ENCODE measurements at places on chromosomes 2 and 18.

GRCh38 chr2:163732727-163733126 is 3.1 kb downstream of the FIGN start:
- DNase-seq, result no peak

- no peak for DNase-seq
These were observed 34.3 kb upstream of the LMAN1 start for GRCh38 chr18:59393381-59393780.

DNA sequence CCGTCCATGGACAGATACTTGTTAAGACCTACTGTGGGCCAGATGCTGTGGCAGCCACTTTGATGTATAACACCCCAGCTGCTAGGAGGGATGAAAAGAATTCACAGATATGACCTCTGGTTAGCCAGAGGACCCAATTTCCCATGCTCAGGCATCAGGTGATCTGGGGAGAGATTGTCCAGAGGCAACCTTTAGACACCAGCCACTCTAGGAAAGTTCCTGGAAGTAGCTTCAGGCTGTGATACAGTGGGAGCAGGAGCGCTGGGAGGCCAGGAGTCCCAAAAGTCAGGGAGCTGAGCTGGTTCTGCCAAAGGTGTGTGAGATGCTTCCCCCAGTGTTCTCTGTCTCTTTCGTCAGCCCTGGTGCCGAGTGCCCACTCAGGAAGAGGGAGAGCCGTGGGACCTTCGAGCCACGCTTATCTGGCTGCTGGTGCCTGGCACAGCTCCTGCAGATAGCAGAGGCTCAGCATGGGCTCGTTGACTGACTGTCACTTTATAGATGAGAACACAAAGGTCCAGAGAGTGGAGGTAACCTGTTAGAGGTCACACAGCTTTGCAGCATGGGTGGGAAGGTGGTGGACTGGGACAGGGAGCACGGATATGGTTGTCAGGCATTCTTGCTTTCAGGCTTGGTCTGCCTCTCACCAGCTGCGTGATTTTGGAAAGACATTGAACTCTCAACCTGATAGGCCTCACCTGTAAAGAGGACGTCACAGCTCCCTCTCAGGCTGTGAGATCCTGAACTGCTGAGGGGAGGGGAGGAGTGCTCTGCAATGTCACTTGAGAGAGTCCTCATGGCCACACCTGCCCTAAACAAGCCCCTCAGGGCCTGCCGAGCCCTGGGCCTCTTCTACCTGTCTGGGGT is 7.8 kb upstream of the RALB start:
- DNase-seq, result no peak

DNA sequence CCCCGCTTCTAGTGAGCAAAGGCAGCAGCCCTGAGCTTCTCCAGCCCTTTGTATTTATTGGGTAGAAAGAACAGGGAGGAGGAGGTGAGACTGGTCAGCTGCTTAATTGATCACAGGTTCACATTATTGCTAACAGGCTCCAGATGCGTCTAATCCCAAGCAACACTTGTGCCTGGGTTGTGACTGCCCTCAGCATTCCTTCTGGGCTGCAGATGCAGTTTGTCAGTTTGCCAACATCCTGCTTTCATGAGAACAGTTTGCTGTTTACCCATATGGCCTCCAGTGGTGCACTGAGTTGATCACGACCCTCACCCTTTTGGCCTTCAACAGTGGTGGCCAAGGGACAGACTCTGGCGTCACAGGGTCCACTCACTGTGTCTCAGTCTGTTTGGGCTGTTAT is 159.5 kb upstream of the ZNF516 start:
- no peak for DNase-seq

GRCh38 chr18:54440292-54440691 is 82.6 kb downstream of the C18orf54 start:
- no peak for DNase-seq

DNA sequence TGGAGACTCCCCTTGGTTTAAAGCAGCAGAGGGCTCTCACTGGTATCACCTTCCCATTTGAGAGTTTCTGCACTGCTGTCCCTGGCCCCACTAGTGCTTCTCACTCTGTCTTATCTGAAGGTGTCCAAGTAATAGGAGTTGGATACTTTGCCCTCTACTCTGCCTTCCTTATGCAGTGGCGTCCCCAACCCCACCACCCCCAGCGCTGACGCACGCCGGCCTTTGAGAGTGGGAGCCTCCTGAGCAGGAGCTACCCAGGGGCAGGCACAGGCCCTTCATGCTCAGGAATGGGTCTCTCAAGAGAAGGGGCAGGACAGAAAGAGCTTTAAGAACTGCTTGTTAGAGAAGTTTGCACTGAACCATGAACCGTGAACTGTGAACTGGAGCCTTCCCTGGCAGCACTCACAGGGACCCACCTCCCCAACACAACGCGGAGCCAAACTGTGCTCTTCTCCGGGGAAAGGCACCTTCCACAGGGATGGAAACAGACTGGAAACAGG is 3.3 kb downstream of the CIB4 start:
- DNase-seq, result no peak

DNA sequence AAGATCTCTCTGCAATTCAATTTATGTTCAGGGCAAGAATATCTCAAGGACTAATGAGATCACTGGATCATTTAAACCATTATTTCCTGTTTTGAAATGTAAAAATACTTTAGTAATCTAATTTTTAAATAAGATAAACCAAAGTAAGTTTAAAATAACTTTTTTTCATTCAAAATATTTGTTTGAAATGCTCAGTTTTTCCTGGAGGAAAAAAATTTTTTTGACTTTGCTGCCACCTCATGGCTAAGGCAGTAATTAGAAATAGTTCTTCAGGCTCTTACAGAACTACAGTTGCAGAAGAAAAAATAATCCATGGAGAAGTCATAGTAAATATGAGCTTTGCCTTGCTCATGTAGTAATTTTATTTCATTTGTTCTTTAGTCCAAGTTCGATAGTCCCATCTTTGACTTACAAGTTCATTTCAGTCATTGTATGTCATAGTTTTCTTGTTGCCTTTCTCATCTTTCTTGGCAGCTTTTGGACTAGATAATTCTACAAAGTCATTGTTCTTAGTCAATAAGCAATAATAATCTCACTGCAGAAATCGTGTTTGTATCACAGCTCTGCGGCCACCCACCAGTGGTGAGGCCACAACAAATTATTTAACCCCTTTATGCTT is 127.4 kb downstream of the DPP4 start:
- DNase-seq, result peak; percentile 70

- no peak for DNase-seq
These were observed at the start of gene ASXL3 for GRCh38 chr18:33577685-33578517. Gene ASXL3, plus strand, starts transcription at chr18:33578219. Its CDS starts 413 bp downstream, at chr18:33578632.

DNA sequence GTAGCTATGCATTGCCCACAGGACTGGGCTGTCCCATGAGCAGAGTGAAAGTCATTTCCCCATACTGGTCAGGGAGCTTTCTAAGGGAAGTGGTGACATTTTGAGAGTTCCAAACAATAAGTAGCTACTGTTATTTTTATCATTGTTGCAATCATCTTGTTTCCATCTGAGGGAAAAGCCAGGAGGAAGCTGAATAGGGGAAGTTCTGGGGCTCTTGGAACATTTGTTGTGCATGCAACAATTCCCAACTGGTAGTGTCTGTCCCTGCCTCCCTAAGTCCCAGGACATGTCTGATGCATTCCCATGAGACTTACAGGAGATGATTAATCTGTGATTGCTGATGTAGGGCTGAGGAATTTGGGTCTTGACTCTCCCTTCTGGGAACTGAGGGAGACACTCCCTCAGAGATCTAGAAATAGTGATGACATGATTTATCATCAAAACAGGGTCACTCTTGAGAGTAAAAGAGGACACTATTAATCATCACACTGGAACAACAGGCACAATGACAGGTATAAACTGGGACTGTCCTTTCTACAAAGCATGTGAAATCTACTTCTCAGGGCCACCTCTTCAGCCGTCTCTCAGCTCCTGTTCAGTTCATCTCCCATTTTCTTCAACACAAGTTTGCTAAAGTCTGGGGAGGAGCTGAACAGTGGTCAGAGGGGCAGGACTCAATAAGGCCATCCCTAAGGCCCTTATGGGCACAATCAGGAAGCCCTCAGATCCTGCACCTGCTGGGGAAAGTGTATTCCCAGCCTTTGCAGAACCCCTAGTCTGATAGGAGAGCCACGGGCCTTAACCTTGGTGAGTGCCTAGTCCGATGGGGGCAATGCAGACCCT is 28.0 kb upstream of the MARCO start:
- DNase-seq, result no peak

DNA sequence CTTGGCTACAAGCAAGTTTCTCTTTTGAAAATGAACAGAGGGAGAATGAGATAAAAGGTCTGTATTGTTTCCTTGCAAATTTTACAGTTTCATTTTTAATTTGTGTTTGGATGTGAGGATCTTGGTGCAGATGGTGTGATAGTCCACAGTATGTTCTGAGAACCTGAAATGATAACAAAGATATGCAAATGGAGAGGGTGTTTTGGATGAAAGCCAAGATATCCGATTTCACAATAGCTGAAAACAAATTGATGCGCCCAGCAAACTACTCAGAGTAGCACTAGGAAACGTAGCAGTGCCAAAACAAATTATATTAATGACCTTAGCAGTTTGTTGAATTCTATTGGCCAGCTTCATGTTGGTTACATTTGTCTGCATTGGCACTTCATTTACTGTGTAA is 683.5 kb downstream of the TMEM182 start:
- DNase-seq, result no peak

DNA sequence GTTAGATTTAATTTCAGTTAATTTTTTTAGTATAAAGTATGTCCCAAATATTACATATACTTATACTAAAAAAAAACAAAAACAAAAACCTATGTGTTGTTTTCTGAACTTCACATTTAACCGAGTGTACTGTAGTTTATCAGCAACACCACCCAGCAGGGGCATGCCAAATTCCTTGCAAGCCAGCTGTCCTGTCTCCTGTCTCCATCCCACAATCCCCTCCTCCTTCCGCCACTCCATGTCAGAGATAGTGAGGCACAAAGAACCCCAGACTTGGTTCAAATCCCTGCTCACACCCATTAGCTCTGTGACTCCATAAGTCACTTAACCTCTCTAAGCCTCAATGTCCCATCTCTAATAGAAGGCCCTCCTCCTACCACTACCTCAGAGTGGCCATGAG is 9.4 kb downstream of the CHST10 start:
- no peak for DNase-seq

DNA sequence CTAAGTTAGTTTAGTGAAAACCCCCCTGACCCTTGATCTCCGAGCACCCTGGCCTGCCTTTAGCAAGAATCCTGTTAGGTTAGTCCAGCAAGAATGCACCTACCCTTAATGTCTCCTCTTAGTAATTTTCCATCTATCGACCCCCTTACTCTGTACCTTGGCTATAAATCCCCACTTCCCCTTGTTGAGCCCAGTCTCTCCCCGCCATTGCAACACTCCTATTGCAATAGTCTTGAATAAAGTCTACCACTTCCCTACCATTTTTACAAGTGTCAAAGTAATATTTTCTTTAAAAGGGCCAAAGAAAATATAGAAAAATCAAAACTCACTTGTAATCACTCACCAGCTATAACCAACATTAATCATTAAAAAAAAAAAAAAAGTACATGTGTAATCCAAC is 4.2 kb upstream of the ZBTB7C start:
- DNase-seq, result no peak

DNA sequence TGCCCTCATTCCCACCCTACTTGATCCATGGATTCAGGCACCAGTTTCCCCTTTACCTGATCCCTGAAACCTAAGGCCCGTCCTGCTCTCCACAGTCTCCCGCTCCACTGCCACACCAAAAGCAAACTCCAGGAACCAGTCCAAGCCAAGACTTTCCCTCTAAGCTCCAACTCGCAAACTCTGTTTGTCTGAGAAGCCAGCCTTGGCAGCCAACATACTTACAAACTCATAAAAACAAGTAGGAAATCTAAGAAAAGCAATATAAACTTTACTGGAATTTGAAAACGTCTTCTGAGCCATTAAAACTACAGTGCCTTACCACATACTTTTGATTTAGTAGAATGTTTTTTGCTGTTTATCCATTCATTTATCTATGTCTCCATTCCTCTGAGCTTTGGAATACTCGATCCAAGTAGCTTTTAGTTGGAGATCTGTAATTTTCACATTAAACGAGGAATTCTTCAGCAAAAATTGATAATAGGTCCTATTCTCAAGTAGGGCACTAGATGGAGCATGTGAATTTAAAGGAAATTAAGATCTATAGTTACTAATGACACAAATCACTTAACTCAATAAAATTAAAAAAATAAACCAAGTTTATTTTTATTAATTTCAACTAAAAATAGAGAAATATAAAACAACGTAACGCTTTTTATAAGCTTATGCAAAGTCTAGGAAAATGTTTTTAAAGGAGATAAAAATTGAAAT is 199.7 kb downstream of the MYO3B start:
- DNase-seq, result no peak

GRCh38 chr2:10012963-10013461 is 30.3 kb upstream of the KLF11 start:
- DNase-seq, result no peak

- no peak for DNase-seq
These were observed 454.9 kb downstream of the LPIN1 start for GRCh38 chr2:12201369-12201768.

- no peak for DNase-seq
These were observed 126.7 kb downstream of the ARHGAP15 start for GRCh38 chr2:143255899-143256298.

DNA sequence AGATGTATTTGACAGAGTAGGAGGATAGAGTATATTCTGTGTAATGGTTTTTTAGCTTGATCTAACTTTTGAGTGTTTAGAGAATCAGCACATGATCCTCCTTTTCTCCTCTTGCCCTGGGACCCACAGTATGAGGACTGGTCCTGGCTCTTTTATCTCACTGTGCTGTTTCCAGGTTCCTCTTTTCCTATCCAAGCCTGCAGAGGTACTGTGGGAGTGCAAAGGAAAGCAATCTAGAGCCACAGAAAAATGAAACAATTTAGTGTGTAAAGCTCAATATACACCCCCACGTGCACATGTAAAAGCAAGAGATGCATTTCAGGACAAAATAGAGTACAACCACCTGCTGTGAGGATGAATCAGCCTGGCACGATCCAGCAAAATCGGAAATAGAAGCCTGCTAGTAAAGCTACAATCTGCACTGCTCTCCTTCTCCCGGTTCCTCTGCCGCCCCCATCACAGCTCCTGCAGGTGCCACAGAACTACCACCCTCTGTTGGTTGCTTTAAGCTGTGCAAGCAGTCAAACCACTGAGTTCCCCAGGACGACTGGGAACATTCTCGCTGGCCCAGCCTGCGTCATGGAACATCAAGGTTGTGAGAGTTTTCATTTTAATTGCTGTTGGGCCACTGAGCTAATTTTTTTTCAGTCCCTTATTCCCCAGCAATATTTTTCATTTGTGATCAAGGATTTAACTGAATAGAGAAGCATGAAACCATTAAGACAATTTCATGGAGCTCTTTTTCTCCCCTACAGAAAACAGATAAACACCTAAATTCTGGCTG is 47.8 kb upstream of the MAPRE3 start:
- peak; percentile 87 for DNase-seq

All from Karpas-422 (cell line).